ENCODE measurements at places on chromosomes 5 and 9.
A peak's percentile ranks its signal among the peaks of the same experiment; 100 is the strongest.

DNA sequence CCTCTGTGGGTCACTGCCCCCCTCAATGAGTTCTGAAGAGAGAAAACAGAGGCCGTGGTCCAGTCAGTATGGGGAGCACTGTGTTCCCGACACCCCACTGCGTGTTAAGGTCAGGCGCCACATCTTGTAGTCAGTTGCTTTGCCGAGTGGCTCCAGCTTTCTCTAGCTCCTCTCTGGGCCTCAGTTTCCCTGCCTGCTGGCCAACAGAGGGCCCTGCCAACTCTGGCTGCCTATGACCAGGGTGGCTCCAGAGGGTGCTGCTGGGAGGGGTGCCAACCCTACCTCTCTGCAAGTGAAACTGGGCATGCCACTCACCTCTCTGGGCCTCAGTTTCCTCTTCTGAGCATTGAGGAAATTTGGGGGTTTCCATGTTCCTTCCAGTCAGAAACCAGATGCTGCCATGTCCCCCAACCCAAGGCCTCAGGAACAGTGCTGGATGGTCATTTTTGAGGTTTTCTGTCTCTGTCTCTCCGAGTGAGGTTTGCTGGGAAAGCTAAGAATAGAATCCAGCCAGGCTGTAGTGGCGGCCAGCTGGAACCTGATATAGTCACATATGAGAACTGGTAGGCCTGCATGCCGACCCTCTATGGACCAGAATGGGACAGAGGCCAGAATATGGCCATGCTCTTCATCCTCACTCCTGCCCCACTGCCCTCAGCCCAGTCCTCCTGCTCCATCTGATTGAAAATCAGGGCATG is 132.1 kb downstream of the PHF2 start:
- DNase-seq, result no peak

- DNase-seq, result no peak
These were observed 1949.6 kb upstream of the WWC1 start for GRCh38 chr5:166341740-166342337.

GRCh38 chr9:7536310-7536939 is 263.2 kb downstream of the DMAC1 start:
- no peak for DNase-seq

DNA sequence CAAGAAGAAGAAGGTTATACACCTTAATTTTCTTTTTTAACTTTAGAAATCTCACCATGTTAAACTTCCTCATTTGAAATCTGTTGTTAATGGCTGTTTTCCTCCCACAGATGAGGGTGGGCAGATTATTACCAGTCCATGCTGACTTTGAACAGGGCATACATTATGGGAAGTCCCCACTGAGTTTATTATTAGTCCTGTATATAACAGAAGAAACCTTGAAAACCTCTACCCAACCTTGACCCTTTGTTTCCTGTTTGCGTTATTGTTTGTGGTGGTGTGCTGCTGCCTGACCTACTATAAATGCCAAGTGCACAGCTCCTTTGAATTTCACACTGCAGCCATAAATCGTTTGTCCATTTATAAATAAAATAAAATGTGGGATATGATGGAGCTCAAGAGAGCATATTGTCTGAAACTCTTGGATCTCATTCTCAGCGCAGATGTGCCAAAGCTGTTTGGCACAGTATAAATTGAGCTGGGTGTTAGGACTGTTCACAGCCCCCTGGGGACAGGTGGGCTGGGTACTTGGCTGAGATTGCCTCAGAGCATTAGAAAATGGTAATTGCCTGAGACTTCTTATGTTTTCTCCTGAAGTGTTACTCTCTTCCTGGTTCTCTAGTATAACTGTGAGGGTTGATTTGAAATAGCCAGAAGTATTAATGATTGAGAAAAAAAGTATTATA is 139.6 kb downstream of the SPATA31D1 start:
- no peak for DNase-seq

- DNase-seq, result no peak
These were observed 4.2 kb downstream of the ABCA1 start for GRCh38 chr9:104923740-104924139.

DNA sequence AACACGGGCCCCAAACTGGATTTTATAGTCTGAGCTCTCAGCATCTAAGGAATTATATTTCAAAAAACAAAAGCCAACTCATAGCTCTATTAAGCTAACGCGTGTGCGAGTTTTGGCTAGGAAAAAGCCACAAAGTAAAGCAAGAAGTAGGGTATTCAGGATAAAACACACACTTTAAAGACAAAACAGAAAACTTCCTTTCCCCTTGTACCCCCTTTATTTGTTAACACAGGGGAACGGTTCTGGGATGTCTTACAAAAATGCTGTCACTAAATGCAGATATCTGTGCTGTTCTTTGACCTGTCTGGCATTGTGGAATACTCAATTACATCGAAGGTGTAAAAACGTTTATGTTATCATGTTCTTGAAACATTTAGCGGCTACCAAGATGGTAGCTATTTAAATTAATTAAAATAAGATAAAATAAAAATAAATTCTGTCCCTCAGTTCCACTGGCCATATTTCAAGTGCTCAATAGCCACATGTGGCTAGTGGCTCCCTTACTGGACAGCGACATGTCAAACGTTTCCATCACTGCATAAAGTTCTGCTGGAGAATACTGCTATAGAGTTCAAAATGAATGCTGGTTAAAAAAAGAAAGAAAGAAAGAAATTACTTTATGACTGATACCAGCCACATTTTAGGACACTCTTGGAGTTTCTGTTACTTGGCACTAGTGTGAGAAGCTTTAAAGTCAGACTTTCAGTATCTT is 7.2 kb upstream of the MEF2C start:
- DNase-seq, result no peak

DNA sequence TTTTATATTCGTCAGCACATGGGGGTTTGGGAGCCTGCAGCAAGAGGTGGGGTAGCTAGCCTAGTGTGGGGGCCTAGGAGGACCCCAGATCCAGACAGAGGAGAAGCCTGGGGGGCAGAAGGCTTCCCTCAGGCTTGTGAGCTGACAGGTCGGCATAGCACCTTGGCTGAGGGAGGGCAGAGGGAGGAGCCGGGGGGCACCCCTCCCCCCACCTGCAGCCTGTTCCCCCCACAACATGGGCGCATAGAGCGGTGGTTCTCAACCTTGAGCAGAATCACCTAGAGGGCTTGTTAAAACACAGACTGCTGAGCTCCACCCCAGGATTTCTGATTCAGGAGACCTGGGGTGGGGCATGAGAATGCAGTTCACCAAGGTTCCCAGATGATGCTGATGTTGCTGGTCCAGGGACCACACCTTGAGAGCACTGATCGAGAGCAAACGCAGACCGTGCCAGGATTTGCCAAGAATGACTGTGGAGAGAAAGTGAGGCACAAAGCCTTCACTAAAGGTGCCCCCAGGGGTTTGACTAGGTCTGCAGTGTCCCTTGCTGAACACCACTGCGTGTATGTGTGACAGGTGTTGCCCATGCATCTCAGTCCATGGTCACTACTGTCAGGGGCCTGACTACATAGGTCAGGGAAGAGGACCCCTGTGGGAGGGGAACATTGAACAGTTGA is 163.3 kb downstream of the MACROH2A1 start:
- no peak for DNase-seq

DNA sequence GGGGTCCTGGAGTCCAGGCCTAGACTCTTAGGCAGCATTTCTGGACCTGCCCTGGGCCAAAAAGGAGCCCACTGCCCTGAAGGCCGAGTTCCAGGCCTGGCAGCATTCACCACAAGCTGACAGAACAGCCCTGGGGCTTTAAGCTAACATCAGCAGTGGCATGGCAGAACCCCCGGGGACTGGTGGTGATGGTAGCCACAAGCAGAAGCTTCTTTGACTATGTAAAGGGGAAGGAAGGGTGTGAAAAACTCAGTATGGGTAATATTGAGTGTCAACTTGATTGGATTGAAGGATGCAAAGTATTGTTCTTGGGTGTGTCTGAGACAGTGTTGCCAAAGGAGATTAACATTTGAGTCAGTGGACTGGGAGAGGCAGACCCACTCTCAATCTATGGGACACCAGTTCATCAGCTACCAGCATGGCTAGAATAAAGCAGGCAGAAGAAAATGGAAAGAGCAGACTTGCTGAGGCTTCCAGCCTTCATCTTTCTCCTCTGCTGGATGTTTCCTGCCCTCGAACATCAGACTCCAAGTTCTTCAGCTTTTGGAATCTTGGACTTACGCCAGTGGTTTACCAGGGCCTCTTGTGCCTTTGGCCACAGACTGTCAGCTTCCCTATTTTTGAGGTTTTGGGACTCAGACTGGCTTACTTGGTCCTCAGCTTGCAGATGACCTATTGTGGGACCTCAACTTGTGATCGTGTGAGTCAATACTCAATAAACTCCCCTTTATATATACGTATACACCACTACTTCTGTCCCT is 661.0 kb upstream of the C9orf72 start:
- DNase-seq, result no peak

- DNase-seq, result no peak
These were observed 33.5 kb downstream of the KCNMB1 start for GRCh38 chr5:170355601-170356098.

DNA sequence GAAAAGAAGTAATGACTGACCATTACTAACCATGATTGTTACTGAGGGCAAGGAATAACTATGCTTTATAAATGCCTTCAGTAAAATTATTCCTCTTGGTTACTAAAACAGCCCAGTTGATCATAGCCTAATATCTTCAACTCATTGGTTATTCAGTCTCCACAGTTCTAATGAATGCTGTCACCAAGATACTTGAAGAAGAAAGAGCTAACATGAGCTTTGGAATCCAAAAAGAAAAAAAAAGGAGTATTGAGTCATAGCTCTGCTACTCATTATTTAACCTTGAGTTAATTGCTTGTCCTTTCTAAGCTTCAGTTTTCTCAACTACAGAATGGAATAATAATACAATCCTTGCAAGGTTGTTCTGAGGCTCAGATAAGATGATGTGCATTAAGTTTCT is 187.7 kb downstream of the BRINP1 start:
- DNase-seq, result no peak

DNA sequence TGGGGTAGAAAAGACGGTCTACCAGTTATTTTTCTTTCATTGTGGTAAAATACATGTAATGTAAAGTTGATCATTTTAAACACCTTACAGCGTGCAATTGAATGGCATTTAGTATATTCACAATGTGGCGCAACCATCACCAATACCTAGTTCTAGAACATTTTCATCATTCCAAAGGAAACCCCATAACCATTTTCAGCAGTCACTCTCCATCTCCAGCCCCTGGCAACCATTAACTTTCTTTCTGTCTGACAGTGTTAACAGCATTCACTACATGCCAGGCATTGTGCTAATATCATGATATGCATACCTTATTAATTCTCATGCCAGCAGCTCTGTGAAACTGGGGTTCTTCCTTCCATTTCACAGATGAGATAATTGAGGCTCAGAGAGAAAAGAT is 32.0 kb downstream of the PTGS1 start:
- no peak for DNase-seq

- no peak for DNase-seq
These were observed 14.8 kb upstream of the FSTL4 start for GRCh38 chr5:133627180-133627579.

GRCh38 chr9:4984171-4984620 is 876 bp upstream of the JAK2 start:
- peak; percentile 8 for DNase-seq

DNA sequence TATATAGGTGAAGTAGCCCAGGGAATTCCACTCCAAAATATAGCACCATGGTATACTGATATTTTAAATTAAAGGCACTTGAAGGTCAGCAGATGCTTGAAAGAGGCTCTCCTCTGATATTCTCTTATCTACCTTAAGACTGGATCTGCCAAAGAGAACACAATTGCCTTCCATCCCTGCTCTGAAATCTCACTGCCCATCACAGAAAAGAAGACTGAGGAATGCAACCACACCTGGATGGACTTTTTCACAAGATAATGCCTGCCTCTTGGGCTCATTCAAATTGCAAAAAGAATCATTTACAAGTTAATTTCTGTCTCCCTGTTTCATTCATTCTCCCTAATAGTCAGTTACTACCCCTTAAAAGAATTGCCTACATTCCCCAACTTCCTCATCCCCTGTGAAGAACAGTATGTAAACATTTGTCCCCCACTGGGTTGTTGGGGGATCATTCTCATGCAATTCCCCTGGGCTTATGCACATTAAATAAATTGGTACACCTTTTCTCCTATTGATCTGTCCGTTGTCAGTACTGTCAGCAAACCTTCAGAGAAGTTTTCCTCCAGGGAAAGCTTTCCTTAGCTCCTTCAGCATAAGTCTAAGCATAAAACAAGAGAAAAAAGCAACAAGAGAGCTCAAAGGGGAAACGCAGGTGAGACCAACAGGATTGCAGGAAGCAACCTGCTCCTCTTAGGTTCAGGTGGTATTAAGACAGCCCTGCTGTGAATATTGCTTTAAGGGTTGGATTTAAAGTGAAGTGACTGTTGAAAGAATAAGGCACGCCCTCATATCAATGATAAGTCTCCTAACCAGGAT is 171.4 kb upstream of the SLC30A5 start:
- no peak for DNase-seq

- DNase-seq, result no peak
These were observed 733 bp downstream of the COL23A1 start for GRCh38 chr5:178589180-178590140.

Measured in stimulated activated CD8-positive, alpha-beta memory T cell treated with anti-CD3 and anti-CD28 coated beads, Interleukin-15, amount 100 ng/mL, for 4 hours (primary cell).